ENCODE measurements at places on chromosomes 3 and 15. TPM values are rescaled to one million over a fixed set of nuclear protein-coding genes. Genes with fewer than 3 reads are reported as not detected.

The MME gene
- total RNA-seq = 102 TPM

The HIGD1A gene
- 88.3 TPM for total RNA-seq

- peak overlapping the region; percentile 79 for H3K27ac ChIP-seq
- H3K4me3 ChIP-seq = no peak overlapping the region
- DNase-seq = peak; percentile 56
- peaks cover 30% of the 10 kb centered on the region for H3K4me1 ChIP-seq
- H3K36me3 ChIP-seq = peaks cover 46% of the 10 kb centered on the region
These were observed 1.5 kb upstream of the RPLP1 start for GRCh38 chr15:69450968-69451695.

DNA sequence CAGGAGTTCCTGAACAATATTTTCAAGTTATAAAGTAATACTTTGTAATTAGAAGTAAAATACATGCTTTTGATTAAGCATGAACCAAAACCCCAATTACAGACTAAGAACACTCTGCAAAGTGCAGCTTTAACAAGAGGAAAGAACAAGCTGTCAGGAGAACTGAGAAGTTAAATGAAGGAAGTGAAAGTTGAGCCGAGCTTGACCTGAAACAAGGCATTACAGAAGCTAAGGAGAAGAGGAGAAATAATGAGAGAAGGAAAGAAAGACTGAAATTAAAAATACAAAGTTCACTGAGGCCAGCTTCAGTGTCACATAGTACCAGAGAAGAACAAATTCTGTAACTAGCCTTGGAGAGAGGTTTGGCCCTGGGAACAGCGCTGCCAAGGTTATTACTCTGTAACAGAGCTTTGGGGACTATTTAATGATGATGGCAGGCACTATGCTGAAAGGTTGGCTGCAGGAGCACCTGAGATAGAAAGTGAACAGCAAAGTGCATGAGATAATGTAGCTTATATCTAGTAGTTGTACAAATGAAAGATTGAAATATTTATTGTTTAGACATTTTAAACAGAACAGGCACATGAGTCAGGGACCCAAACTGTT, 241.9 kb upstream of the PEX5L start:
- DNase-seq = no peak
- no peak overlapping the region for H3K27ac ChIP-seq
- H3K27me3 ChIP-seq = no peaks in the 10 kb centered on the region
- no peak overlapping the region for H3K4me3 ChIP-seq

DNA sequence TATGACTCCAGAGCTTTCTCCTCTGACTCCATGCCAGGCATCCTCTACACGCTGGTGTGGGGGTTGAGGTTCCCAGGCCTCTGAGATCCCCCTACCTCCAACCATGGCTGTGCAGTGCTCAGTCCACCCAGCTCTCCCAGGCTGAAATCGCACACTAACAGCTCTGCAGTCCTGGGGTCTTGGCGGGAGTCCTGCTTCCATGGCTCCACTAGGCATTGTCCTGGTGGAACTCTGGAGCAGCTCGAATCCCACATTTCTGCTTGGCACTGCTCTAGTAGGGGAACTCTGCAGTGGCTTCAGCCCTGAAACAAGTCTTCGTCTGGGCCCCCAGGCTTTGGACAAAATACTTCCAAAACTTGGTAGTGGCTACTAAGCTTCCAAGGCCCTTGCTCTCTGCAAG, 50.7 kb downstream of the ROPN1B start:
- H3K27me3 ChIP-seq = no peaks in the 10 kb centered on the region
- no peak overlapping the region for H3K4me3 ChIP-seq
- no peak for DNase-seq
- H3K4me1 ChIP-seq = peaks cover under 1% of the 10 kb centered on the region
- no peak overlapping the region for H3K27ac ChIP-seq
- no peaks in the 10 kb centered on the region for H3K36me3 ChIP-seq

- H3K36me3 ChIP-seq = no peaks in the 10 kb centered on the region
- H3K27me3 ChIP-seq = no peaks in the 10 kb centered on the region
- no peaks in the 10 kb centered on the region for H3K4me1 ChIP-seq
- no peak overlapping the region for H3K4me3 ChIP-seq
- H3K27ac ChIP-seq = no peak overlapping the region
These were observed 161.3 kb upstream of the GADL1 start for GRCh38 chr3:31055757-31056156.

DNA sequence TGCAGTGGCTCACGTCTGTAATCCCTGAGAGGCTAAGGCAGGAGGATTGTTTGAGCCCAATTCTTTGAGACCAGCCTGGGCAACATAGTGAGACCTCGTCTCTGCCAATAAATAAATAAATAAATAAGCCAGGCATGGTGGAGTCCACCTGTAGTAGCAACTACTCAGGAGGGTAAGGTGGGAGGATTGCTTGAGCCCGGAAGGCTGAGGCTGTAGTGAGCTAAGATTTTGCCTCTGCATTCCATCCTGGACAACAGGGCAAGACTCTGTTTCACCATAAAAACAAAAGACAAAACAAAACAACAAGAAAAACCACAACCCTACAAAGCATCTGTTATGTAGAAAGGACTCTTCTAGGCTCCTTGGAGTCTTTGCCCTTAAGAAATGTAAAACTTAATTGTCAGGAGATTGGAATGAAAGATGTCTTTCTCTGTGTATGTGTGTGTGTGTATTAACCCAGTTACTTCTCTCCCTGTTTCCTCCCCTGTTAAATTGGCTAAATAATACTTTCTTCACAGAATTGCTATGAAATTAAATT, 9.5 kb downstream of the NECTIN3 start:
- H3K36me3 ChIP-seq = no peaks in the 10 kb centered on the region
- H3K4me3 ChIP-seq = no peak overlapping the region
- no peak overlapping the region for H3K27ac ChIP-seq
- peaks cover 12% of the 10 kb centered on the region for H3K4me1 ChIP-seq

DNA sequence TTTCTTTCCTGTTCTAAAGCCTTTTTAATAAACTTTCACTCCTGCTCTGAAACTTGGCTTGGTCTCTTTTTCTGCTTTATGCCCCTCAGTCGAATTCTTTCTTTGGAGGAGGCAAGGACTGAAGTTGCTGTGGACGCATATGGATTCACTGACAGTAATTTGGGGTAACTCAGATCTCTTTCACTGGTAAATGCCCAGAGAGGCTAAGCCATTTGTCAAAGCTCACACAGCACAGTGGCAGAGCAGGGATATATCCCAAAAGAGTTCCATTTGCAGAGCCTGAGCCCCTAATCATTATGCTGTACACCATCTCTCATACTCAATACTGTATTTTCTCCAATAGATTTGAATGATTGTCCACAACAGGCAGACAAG, 72.3 kb upstream of the GALNT15 start:
- peak overlapping the region; percentile 97 for H3K27ac ChIP-seq
- H3K4me3 ChIP-seq = no peak overlapping the region
- peaks cover 24% of the 10 kb centered on the region for H3K4me1 ChIP-seq
- DNase-seq = no peak

DNA sequence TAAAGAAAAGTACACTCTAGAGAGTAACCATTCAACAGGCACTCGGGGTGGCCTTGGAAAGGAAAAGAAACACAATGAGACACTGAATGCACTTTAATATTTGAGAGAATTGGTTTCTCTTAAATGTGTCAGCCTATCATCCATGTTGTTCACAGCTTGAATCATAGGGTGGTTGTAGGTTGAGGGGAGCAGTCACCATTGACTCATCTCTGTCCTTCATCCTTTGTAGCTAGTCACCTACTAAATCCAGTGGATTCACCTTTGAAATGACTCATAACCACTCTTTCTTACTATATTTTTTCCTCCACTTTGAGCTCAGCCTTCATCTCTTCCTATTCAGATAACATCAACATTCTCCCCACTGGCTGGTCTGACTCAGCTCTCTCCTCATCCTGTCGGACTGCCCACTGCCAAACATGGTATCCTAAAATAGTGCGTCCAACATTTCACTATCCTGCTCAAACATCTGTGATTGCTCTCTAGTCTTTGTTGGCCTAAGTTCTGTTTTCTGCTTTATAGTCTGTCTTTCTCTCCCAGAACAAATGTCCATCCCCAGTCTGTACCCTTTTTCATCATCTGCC, 182.7 kb upstream of the GADL1 start:
- no peaks in the 10 kb centered on the region for H3K27me3 ChIP-seq
- H3K27ac ChIP-seq = peak overlapping the region; percentile 17
- H3K36me3 ChIP-seq = no peaks in the 10 kb centered on the region
- H3K4me1 ChIP-seq = peaks cover 19% of the 10 kb centered on the region

Measured in osteoblast (primary cell).